Hypothalamus (tissue), 51 donors: ENCODE measurements at places on chromosomes 4 and X.

DNA sequence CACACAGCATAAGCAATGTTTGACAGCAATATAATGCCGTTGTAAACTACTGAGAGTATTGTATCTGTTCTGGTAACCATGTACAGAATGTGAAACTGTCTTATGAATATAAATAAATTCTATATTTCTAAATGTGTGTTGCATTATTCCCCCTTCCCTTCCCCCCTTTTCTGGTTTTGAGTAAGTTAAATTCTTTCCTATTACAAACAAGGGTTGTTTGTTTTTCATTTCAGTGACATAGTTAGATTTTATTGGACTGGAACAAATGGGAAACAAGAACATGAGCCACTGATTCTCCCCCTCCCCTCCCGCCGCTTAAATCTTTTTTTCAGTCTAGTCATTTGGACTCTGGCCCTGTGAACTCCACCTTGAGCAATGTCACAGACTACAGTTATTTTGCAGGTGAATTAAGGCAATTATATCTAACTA lies 69.8 kb downstream of the GPAT3 start:
- no peak for DNase-seq

DNA sequence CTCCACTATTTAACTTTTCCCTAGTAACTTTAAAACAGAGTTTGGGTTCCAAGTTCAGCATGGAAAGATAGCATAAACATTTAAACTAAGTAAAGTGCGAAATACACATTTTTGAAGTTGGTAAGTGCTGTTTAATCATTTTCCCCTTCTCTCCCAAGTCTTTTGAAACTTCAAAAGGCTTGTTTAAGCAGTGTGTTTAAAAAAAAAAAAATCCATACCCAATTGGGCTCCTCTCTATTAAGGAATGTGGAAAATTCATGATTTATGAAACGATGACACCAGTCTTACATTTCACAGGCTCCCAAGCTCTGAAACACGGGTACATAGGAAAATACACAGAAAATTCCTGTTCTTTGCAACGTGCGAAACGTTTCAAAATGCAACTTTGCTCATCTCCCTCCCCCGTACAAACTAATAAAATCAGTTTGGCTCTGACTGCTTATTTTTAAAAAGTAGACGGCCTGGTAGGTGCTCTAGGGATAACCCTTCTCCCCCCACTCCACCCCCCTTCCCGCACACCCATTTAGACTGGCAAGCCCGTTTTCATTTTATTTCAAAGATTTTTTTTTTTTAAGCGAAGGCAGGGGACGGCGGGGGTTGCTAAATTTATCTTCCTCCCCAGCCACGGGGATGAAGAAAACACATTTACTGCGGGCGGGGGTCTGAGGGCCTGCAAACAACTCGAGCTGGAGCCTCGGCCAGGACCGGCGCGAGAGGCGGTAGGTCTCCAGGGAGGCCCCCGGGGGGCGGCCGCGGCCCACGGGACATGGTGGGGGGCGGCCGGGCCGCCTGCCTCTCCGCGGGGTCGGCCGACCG lies 786 bp upstream of the ZFX start:
- no peak for DNase-seq

DNA sequence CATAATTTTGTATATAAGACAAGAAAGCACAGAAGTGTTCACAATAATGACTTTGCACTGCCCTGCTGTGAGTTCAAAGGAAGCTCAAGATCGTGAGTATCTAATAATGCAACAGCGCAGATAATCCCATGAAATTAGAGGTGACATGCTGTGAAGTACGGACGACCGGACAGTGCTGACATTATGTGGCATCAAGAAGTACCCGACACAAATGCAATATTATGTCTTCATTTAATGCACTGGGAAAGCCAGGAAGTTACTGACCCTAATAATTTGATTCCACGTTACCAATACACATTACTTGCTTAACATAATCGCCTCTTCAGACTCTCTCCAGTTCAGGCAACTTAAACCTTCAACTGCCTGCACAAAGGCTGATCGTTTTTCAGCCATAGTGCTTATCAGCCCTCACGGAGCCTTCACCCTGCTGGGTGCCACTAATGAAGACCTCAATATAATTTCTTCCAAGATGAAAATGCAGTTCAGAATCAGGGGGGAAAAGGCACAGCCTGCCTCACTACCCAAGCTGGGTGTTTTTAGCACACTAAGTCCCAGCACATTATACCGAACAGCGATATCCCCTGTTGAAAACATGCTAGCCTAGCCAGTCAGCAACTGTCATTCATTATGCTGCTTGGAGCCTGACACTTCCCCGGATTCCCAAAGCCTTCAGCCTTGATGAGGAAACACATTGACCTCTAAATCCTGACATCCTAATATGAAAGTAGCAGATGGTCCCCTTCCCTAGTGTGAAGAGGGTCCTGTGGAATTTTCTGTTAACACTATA lies 56.1 kb downstream of the SLC7A11 start:
- DNase-seq, result no peak

DNA sequence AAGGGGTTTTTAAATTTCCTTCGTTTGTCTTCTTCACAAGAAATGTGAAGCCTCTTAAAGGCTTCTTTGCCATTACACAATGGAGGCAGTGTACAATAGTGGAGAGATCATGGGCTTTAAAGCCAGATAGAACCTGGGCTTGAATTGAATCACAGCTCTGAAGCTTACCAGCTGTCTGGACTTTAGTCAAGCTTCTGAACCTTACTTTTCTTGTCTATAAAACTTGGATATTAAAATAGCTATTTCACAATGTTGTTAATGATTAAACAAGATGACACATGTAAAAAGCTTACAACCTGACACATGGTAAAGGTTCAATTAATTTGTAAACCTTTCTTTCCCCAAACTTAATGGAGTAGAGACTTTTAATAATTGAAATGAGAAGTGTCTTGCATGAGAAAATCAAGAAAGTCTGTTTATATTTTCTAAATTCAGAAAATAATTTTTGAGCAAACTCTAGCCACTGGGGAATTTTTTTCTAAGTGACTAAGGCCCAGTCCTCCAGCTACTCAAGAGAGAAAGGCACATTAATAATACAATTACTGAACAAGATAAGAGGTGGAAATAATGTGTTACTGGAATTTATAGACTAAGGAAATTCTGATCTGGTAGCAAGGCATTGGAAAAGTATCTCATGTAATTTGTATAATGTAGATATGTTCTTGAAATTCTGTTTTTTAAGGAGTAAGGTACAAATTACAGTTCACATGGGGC lies 21.7 kb upstream of the TBC1D8B start:
- no peak for DNase-seq

GRCh38 chr4:89056292-89056952 lies 563 bp downstream of the FAM13A start:
- DNase-seq, result no peak

DNA sequence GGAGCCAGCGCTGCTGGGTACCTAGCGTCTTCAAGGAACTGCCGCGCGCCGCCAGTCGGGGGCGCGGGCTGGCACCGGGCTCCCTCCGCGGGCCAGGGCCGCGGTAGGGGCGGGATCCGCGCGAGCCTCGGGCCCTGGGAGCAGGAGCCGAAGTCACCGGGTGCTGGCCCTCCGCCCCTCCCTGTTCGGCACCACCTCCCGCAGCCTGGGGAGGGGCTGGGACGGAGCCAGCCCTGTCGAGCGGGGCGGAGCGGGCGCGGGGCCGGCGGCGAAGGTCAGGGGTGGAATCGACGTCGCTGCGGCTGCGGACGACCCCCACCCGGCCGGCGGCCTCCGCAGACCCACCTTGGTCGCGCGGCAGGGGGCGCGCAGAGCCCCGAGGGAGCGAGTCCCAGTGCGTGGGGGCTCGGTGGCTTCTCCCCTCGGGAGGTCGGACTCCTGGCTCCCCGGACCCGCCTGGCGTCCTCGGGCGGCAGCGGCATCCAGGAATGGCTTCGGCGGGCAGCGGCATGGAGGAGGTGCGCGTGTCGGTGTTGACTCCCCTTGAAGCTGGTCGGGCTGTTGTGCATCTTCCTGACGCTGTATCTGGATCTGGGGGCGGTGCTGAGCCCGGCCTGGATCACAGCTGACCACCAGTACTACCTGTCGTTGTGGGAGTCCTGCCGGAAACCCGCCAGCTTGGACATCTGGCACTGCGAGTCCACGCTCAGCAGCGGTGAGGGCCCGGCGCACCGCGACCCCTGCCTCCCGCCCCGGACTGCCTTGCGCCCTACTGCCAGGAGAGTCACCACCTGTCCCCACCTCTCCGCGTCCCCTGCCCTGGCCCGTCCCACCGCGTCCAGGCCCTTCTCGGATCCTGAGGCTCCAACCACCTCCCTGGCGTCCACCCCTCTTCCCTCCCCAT lies 50.5 kb upstream of the FAM47C start:
- no peak for DNase-seq

DNA sequence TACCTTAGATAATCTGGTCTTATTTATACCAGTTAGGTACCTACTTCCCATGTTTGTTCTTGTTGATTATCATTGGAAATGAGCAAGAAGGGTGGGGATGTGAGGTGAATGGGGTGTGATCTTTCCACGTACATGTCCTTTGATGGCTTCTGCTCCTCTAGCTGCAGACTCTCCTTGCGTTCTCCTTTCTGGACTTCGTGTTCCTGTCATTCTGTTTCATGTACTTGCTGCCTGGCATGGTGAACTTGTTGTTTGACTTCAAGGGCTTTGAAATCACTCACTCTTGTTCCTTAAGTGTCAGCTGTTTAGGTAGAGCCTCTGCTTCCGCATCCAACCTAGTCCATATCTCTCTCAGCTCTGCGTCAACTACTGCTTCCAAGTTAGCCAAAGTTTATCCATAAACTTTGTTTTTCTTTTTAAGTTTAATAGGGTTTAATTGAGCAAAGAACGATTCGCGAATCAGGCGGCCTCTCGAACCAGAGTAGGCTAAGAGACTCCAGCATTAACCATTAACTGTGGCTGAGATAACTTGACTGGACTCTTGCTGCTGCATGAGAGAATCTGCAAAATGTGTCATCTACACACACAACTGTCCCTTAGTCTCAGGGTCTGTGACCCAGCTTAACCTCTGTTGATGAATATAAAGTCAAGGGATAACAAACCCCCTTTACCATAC lies 42.8 kb downstream of the FHL1 start:
- no peak for DNase-seq

- no peak for DNase-seq
Measured at GRCh38 chrX:151039351-151039750, 56.2 kb downstream of the HMGB3 start.

DNA sequence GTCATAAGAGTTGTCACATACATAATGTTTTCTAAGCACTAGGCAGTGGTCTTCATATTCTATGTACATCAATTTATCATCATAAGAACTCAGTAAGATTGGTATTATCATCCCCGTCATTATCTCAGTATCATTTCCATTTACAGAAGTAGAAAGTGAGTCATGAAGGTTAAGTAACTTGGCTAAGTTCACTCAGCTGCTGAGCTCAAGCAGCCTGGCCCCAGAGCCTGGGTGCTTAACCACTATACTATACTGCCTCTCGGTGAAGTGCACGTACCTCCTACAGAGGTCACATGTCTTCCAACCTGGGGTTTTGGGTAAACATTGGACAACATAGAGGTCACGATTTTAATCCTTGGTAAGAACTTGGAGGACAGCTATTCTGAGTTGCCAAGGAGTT lies 161.5 kb upstream of the GATB start:
- no peak for DNase-seq

DNA sequence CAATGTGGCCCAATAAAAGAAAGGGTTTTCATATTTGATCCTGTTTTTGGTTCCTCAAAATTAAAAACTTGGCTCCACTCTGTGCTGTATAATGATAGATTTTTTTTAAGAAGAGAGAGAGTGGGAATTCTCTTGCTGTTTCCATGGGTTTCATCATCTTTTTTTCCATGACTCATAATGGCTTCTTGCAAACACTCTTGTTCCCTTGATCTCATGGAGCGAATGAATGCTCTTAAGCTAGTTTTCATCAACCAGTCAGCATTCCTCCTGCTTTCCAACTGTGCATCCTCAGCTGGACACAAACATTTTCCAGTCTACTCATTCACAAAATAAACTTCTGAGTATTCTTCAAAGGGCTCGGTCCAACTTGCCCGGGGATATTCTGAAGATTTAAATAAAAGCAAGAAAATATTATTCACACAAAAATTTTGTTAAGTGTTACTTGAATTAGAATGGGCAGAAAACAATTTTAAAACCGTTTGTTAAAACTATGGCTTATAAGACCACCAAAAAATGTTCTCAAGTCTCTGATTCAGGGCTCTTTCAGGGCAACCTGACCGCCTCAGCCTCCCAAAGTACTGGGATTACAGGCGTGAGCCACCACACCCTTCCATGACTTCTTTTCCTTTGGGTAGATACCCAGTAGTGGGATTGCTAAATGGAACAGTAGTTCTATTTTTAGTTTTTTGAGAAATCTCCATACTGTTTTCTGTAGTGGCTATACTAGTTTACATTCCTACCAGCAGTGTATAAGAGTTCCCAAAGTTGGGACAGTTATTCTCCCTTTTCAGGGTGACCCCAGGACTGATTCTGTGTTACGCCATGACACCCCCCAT lies 64.7 kb downstream of the TMEM156 start:
- no peak for DNase-seq

DNA sequence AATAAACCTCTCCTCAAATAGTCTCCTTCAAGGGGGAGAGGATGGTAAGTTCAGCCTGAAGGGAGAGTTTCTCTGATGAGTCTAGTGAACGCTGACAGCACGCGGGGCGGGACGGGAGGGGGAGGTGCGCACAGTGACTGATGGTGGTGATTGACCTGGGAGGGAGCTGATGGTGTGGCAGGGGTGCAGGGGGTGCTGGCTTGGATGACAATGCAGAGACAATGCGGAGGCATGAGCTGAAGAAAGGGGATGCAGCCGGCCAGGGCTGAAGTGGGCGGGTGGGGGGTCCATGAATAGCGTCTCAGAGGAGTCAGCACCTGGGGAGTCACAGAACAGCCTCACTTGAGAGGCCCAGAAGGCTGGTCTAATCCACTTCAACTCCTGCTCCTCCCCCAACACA lies 142.5 kb upstream of the PJA1 start:
- DNase-seq, result no peak
